T-helper 22 cell (primary cell): ENCODE measurements at places on chromosomes 11 and 22.

DNA sequence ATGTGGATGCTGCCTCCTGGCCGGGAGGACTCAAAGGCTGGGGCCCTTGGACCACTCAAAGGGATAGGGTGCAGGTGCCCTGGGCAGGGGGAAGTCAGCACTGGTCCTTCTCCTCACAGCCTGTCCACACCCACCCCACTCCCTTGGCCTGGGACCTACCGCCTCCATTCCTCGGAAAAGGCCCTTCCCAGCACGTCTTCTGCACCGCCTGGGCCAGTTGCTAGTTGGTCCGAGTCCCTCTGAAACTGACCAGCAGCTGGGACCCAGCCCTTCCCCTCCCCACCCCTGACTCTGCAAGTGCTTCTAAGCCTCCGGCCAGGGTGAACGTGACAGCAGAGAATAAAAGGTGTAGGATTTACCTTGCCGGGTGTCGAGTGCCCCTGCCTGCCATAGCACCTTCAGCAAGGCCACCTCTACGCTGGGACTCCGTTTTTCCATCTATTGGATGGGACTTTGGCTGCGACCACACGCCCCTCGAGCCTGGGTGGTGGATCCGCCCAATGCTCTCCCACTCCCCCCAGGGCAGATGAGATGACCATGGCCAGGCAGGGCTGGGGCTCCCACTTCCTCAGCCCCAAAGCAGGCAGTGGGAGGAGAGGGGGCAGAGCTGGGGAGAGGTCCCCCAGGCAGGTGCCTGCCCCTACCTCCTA lies 37.3 kb downstream of the OSBPL5 start:
- no peak for DNase-seq

DNA sequence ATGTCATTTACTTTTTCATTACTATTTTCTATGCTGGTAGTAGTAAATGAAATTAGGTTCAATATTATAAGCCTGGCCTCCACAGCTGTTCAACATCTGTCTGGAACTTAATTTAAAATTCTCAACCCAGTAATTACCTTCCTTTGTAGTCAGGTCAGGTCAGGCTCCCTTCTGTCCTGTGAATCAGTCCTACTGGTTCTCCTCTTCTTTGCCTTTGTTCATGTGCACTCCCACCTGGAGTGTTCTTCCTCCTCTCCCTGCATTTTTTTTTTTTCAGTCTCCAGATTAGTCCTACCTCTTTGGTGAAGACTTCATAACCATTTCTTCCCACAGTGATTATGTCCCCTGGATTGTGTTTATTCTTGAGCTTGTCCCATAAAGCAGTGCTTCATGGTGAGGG lies 67.9 kb downstream of the DKK3 start:
- DNase-seq: no peak

DNA sequence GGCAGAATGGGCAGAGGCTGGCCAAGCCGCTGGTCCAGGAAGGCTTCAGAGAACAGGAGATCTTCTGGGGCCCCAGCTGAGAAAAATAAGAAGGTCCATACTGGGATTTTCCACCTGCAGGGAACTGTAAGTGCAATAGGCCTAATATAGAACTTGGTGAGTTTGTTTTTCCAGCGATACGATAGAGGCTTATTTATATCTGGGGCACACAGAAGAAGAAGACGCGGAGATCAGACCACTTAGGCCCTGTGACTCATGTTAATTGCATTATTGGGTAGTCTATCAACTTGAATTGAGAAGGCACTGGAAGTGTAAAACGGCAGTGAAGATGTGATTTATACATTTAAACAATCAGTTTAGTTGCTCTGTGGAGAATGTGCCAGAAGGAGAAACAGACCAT lies 7.7 kb upstream of the SRSF8 start:
- no peak for DNase-seq

- DNase-seq: no peak
Observed at GRCh38 chr22:48451891-48452290, 1375.8 kb downstream of the BRD1 start.

DNA sequence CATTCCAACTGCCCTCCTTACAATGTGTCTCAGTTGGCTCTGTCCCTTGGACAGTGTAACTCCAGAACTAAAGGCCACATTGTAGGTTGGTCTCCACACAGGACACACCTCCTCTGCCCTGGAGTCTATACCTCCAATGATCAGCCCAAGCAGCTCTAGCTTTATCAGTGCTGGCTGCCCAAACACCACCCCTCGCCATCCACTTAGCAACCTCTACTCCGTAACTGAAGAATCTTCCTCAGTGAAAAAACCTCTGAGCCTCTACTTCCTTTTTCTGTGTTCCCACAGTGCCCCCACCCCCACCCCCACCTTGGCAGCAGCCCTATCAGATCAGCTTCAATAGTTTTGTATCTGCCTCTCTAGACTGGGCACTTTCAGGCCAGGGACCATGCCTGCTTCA lies 33.4 kb downstream of the SERPINH1 start:
- DNase-seq: no peak

DNA sequence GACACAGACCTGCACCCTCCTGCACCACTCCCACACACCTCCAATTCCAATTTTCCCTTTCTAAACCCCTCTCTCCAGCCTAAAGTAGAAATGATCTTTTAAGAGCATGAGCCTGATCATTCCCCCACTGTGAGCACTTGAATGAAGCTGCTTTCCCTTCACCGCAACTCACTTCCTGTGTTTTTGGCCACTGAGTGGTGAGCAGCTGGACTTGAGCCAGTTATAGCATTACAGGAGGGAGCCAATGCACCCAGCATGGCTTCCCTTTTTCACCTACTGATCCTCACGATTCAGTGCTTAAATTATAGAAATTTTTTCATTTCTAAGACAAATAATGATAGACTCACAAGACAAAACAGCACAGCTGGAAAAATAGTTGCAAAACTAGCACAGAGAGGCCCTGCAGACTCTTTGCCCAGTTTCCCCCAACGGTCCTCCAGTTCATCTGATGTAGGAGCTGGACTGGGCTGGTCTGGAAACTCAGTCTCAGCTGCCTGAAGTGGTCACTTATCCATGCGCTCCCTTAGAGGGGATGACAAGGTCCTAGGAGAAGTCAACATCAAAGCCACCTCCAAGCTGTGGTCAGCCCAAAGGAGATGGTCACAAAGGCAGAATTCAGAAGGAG lies 9.7 kb upstream of the APOL4 start:
- no peak for DNase-seq

GRCh38 chr22:39209756-39210155 lies 35.0 kb downstream of the PDGFB start:
- no peak for DNase-seq

GRCh38 chr11:128411812-128412211 lies 175.5 kb downstream of the ETS1 start:
- DNase-seq: no peak

- DNase-seq: no peak
Observed at GRCh38 chr11:115181538-115181937, 322.7 kb downstream of the CADM1 start.

DNA sequence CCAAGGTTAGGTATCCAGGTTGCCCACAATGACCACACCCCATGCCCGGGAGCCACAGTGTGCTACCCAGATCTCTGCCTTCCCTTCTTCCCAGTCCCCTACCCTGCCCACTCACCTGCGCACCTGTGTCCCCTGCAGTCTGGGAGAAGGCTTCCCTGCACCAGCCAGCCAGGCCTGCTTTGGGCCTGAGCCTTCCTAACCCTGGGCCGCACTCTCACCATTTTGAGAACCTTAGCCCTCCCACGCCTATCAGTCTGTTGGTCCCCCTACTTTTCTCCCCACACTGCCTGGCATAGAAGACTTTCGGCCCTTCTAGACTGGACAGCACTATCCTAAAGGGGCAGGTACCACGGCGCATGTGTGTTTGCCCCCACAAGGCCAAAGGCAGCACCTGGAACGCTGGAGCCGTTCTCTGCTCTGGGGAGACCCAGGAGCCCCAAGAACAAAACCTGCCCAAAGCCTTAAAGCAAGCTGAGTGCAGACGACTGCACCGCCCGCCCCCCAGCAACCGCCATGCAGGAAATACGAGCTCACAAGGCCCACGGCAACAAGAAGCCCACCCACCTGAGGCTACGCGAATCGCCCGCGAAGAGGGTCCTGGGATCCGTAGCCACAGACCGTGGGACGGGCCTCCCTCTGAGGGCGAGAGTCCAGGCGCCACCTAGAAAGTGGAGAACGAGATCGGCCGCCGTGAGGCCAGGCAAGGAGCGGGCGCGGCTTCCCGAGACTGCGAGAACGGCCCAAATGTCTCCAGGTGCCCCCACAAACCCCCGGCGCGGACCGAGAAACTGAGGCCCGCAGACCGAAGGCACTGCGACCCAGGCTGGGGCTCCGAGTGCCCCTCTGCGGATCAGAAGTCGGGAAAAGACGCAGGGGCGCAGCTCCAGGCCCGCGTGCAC lies 546 bp downstream of the GNB1L start:
- DNase-seq: no peak

DNA sequence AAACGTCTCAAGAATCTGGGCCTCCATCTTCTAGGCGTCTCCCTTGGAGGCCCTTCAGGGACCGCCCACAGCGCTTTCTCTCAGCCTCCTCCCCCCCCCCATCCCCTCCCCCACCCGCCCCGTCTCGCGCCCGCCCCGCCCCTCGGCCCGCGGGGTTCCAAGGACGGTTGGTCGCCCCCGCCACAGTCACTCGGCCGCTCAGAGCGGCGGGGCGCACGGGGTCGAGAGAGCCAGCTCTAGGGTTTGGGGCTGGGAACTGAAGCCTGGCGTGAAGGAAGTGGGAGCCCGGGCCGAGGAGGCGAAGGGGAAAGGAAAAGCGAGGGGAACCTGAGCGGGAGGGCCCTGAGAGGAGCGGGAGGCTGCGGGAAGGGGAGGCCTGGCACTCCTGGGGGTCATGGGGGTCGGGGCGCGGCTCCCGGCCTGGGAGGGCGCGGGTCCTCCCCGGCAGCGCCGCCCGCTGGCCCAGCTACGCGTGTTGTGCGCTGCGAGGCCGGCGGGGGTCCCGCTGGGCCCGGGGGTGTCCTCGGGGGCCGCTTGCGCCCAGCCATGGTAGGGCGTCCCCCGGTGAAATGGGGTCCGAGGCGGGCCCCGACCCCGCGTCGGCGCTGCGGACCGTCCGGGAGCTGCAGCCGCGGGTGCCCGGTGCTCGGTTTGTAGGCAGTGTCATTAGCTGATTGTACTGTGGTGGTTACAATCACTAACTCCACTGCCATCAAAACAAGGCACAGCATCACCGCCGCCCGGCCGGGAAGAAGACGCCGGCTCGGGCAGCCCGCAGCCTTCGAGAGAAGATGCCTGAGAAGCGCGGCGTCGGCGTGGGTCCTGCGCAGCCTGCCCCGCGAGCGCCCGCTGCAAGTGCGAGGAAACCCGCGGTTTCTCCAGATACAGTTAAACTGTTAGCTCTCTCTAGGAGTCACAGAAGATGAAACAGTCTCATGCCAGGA lies at the start of gene BTG4:
Gene BTG4 (minus strand): TSS at position 91 of the 944 bp plus-strand sequence. CDS start 13,610 bp downstream, outside the sequence.
- DNase-seq: no peak

- peak; percentile 11 for DNase-seq
Observed at GRCh38 chr11:135075740-135076139, 663.7 kb upstream of the B3GAT1 start.

DNA sequence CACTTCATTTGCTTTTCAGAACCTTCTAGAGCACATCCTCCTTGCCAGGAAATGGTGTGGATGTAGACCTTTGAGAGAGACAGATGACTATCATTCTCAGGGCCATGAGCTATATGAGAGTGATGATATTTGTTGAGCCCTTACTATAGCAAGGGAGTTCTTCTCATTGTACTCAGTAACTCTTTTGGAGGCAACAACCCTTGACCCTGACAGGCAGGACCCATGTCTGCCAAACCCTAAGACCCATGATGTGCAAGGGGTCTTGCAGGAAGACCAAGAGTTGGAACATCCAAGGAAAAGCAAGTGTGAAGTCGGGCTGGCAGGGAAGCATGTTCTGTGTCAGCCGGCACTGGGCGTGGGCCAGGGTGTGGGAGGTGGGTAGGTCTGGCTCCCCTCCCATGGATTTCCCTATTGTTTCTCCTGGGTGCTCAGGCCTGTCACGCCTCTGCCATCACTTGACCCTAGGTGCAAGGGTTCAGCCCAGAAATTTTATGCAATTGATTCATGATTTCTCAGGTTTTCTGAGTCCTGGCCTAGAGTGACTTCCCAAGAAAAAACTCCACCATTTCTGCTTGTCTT lies 1.2 kb downstream of the FOLR3 start:
- DNase-seq: no peak

GRCh38 chr22:48923996-48924395 lies 903.7 kb downstream of the BRD1 start:
- DNase-seq: no peak

DNA sequence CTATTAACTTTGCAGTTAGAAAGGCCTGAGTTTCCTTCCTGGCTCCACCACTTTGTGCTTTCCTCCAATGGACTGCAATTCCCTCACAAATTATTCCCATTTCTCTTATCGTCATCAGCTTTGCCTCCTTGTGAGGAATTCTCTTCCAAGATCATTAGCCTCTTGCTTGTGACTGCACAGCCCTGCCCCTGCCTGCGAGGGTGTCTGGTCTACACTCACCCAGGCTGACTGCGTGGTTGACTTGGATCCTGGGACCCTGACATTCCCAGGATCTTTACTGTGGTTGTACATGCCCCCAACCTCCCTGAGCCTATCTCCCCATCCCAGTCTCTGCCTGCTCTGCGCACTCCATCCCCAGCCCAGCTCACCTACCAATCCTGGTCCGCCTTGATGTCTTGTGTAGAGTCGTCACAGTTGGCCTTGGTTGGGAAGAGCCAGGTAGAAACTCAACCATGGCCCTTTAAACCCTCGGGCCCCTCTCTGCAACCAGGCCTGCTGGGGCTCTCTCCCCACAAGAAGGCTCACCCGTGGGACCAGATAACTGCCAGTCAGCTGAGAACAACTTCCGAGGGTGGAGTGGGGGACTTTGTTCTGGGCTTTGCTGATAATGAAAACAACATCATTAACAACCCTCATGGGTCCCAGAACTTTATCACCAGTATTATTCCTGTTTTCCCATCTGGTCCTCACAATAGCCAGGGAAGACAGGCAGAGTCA lies at the start of gene OR2AT4:
Gene OR2AT4 (minus strand): TSS at position 421 of the 717 bp plus-strand sequence.
- DNase-seq: no peak

GRCh38 chr11:82998697-82999096 lies 73.0 kb downstream of the RAB30 start:
- DNase-seq: no peak

- DNase-seq: no peak
Observed at GRCh38 chr11:85918910-85919794, 64.0 kb downstream of the CCDC83 start.

DNA sequence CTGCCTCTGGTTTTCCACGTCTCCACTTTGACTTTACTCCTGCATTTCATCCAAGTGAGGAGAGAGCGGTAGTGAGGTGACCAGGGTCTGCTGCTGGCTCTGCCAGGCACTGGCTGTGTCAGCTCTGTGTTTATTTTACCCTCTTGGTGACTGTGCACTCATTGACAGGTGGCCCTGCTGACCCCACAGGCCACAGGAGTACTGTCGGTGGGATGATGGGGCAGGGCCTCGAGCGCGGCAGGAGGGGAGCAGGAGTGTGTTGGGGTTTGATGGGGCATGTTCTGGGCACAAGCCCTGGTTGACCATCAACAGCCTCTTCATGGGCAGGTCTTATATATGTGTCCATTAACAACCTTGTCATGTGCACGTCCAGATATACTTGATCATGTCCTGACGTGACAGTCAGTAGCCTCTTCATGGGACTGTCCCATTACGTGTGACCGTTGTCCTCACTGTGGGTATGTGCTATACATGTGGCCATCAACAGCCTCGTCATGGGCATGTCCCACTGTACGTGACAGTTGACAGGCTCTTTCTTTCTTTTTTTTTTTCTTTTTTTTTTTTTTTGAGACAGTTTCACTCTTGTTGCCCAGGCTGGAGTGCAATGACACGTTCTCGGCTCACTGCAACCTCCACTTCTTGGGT lies 31.4 kb upstream of the ACR start:
- no peak for DNase-seq
